ENCODE measurements at places on chromosomes 16 and 17.

DNA sequence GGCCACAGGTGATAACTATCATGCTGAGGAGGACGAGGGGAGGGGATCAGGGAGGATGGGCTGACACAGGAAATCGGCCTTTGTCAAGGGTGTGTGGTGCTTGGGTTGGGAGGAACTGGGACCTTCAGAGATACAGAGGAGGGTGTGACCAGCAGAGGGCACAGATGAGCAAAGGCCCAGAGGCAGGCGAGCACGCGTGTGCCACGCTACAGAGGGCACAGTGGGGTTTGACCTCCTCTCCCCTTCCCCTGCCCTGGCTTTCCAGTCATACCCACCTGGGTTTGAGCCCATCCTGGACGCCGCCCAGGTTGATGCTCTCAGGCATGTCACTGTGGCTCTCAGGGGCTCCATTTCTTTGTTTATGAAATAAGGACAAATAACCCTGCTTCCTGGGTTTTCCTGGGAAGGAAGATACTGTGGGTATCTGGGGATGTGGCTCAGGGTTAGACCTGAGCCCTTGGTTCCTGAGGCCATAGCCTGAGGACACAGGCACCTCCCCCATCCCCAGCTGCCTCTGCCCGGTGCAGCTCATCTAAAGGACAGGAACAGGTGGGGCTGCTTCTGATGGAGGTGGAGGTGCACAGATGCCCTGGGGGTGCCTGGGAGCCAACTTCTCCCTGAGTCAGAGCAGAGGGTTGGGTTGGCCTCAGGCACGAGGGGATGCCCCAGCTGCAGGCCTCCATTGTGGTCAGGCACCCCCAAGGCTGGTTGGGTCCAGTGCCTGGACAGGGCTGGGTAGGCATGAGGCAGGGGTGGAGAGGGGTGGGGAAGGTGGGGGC is 51.8 kb downstream of the BEAN1 start:
- DNase-seq, result peak; percentile 63

GRCh38 chr17:81557276-81558114 is 5.3 kb upstream of the FAAP100 start:
- no peak for DNase-seq

- DNase-seq, result no peak
Observed at GRCh38 chr16:3058139-3059030, 7.1 kb upstream of the IL32 start.

GRCh38 chr16:85222155-85222863 is 110.0 kb upstream of the CIBAR2 start:
- DNase-seq, result no peak

- no peak for DNase-seq
Observed at GRCh38 chr17:56598466-56598865, 5.0 kb downstream of the NOG start.

- DNase-seq, result no peak
Observed at GRCh38 chr16:83967838-83968305, at the start of gene NECAB2. Gene NECAB2 (plus strand): TSS chr16:83968244. CDS start chr16:83968649, 405 bp downstream.

DNA sequence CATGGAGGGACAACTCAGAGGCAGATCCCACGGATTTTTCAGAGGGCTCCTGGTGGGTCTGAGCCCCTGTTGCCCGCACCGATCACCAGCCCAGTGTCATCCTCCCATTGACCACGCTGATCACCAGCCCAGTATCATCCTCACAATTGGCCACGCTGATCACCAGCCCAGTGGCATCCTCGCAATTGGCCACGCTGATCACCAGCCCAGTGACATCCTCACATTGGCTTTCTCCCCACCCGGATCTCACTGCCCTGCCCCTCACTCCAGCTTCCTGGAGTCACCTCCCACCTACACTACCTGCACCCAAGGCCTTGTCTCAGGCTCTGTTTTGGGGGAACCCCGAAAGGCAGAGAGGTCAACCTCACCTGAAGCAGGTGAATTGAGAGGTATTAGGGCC is 358.2 kb upstream of the TNRC6C start:
- DNase-seq, result no peak

- no peak for DNase-seq
Observed at GRCh38 chr16:8625491-8626087, 4.1 kb downstream of the METTL22 start.

DNA sequence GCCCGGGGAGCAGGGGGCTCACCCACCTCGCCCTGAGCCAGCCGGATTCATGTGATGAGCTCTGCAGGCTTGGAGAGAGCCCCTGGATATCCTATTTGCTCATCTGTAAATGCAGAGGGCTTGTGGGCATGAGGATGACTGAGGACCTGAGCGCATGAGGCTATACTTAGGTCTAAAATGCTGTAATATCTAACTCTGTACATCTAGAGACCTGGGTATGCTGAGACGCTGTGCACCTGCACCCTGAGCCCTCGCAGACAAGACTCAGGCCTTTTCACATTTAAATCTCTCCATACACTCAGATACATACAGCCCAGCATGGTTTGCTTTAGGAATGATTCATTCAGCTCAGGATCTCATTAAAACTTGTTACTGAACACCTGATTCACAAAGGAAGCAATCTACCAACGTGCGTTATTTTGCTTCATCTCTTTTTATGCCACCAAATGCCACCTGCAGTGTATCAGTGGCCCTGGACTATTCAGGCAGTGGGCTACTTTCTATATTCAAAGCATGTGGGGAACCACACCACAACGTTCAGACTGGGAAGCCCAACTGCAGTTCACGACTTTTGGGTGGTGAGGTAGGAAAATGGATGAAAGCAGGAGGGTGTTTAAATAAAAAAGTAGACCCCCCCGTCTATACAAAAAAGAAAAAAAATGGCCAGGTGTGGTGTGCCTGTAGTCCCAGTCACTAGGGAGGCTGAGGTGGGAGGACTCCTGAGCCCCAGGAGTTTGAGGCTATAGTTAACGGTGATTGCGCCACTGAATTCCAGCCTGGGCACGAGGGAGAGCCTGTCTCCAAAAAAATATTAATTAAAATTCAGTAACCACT is 12.0 kb downstream of the USP7 start:
- no peak for DNase-seq

GRCh38 chr17:50059256-50059655 is 3.3 kb downstream of the ITGA3 start:
- no peak for DNase-seq

GRCh38 chr17:50265212-50265611 is 9.1 kb upstream of the TMEM92 start:
- DNase-seq, result no peak

DNA sequence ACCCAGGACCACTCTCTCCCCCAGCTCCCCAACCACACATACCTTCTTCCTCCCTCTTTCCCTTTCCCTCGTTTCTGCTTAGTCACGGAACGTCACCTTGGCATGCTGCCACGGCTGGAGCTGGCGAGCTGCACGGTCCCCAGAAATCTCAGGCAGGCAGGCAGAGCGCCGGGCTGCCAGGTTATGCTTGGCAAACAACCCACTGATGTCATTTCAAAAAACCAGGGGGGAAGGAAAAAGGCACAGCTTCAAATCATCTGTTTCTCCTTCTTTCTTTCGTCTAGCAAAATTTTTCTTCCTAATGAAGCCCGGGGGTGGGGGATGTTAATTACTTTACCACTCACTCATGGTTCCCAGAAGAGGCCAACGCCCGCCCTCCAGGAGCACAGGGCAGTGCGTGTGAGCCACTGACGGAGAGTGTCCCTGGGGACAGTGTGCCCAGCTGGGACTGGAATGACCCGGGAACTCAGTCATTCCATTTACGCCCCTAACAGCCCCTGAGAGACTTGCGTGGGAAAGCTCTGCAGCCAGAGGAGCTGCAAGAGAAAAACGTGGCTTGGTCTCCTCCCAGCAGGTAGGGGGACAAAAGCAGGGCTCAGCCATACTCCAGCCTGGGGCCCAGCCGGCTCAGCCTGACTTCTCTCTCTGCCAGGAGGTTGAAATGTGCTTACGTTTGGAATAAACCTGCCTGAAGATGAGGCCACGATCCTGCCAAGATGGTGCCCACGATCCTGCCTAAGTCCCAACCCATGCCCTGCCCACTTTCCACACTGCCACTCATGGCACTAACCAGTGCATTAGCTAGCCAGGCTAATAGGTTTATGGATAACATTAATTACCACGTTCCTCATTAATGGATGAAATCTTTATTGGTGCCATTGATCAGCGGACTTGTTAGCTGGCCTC is 198.9 kb downstream of the ZFHX3 start:
- no peak for DNase-seq

- no peak for DNase-seq
Observed at GRCh38 chr17:38556239-38556638, 49.5 kb downstream of the SRCIN1 start.

GRCh38 chr16:86601356-86601755 is 23.0 kb downstream of the FOXL1 start:
- DNase-seq, result no peak

DNA sequence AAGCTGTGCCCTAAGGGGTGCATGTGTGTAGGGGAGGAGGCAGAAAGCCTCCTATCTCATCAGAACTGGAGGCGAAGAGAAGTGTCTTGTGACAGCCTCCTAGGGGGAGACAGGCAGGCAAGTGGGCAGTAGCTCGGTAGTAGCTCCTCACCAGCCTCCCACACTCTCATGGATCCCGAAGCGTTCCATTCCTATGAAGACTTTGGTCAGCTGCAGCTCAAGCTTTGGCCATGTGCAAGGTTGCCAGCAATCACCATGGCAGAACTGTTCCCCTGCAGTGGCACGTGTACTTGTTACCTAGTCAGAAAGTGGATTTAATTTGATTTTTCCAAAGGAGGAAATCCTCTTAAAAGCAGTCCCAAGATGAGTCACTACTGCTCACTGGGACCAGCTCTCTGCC is 6.7 kb downstream of the MRPL58 start:
- no peak for DNase-seq

DNA sequence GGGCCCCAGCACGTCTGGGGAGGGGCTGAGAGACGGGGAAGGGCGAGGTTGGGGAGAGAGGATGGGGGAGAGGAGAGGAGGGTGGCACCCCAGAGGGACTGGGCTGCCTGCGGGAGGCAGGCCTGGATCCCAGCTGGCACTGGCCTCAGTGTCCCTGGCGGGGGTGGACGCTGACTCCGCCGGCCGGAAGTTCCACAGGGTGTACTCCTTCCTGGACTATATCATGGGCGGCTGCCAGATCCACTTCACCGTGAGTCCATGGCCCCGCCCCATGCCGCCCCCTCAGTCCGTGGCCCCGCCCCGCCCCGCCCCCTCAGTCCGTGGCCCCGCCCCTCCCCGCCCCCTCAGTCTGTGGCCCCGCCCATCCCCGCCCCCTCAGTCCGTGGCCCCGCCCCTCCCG is 11.3 kb downstream of the CPNE7 start:
- no peak for DNase-seq

GRCh38 chr16:70529051-70529777 is 5.6 kb downstream of the SF3B3 start:
- DNase-seq, result no peak

DNA sequence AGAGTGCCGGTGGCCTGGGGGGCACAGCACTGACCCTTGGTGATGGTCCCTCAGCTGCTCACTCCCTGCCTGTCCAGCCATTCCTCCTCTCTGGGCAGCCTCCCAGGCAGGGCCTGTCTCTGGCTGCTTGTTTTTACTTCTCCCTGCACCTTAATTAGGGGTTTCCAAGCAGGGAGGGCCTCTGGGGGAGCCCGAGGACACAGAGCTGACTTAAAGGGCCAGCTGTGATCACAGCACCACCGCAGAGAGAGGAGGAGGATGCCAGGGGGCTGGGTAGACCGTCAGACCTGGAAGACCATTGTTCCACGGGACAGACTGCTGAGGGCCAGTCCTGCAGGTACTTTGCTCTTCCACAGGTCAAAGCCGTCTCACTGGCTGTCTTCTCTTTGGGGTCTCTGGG is 1.2 kb upstream of the DPH1 start:
- DNase-seq, result no peak

DNA sequence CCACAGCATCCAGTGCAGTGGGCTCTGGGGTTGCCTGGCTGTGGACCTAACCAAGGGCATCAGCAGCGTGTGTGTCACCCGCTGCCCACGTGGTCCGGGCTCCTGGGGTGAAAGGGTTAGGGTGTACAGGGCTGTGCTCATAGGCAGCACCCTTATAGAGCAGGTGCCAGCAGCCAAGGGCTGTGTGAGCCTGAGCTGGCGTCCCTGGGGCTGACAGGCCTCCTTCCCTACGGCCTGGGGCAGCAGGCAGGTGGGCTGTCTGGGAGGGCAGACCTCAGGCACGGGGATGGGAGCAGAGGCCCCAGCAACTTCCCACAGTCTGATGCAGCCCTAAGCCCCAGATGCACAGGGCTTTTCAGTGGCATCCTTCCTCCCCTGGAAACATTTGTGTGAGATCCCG is 13.9 kb downstream of the CD300A start:
- DNase-seq, result no peak

DNA sequence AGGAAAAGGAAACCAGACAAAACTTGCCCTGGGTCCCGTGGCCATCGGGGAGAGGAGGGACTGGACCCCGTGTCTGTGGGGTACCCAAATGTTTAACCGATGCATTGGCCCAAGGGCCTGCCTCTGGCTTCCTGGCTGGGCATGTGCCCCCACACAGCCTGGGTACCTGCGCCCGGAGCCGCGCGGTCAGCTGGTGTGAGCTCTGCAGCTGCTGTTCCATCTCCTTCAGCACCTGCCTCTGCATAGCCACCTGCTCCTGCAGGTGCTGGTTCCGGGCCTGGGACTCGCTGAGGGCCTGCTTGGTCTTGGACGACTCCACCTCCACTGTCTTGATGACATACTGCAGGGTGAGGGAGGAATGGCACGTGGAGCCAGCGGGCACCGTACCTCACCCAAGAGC is 31.9 kb downstream of the KIFC3 start:
- no peak for DNase-seq

DNA sequence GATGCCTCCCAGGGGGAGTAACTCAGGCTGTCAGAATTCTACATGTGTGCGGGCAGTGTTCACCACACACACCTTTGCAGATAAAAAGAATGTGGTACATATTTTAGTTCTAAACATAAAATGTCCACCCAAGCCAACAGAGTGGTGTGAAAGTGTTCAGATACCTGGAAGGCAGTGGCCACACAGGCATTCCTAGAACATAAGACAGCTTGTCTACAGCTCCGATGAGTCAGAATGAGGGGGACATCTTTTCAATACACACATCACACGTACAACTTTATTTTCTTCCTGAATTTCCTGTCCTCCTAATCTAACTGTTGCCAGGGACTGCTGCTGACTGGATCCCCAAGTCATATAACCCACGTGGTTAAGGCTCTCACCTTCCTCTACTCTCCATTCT is 142.3 kb downstream of the ZFHX3 start:
- DNase-seq, result no peak

DNA sequence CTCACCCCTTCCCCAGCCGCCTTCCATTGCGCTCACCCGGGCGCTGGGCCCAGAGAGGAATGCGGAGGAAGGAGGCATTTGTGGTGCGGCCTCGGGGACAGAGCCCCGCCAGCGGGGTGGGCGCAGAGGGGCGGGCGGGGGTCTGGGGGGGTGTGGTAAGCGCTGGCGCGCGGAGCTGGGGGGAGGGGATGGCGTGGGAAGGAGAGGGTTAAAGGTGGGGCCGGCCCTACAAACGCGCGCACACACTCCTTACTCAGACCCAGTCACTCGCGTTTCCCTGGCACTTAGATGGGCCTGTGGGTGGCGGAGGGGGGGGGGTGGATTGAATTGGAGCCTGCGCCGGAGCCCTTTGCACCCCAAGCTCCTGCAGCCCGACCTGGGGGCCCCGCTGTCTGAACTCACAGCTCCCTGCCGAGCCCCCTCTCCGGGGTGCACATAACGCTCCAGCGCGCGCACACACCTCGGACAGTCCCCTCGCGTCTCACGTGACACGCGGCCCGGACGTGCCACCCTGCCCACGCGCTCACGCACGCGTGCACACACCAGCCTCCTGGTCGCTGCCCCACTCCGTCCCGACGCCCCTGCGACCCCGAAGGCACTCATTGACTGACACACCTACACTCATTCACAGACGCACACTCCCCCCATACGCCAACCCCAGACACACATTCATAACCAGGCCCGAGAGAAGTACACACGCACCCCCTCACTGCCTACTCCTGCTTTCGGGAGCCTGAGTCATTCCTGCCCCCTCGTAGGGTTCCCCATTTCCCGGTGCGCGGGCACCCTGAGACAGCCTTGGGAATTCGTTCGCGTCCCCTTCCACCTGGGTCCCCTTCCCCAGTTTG is 844 bp downstream of the TBKBP1 start:
- no peak for DNase-seq
